ENCODE measurements at places on chromosomes 7 and 10. TPM values are rescaled to one million over a fixed set of nuclear protein-coding genes. Genes with fewer than 3 reads are reported as not detected.

The C10orf53 gene
- total RNA-seq, result not detected

The WNT2 gene
- 9.9 TPM for total RNA-seq

The WEE2 gene
- not detected for total RNA-seq

The RARRES2 gene
- 1.4 TPM for total RNA-seq

The KCNMA1 gene
- 40.1 TPM for total RNA-seq

The ARL5B gene
- total RNA-seq, result 18.0 TPM

The KIAA1217 gene
- 12.5 TPM for total RNA-seq

The SPACDR gene
- total RNA-seq, result 0.27 TPM

The DYNC1I1 gene
- total RNA-seq, result 0.54 TPM

The PRKCQ gene
- total RNA-seq, result 0.08 TPM

The DENND10 gene
- total RNA-seq, result 91.3 TPM

The NPY4R2 gene
- not detected for total RNA-seq

The TYW1 gene
- total RNA-seq, result 15.0 TPM

The ANKRD61 gene
- total RNA-seq, result not detected

The INMT gene
- 219 TPM for total RNA-seq

The ASB10 gene
- total RNA-seq, result not detected

The ADIRF gene
- total RNA-seq, result 48.4 TPM

The LEP gene
- total RNA-seq, result under 0.01 TPM

The TRIM50 gene
- not detected for total RNA-seq

The GPER1 gene
- total RNA-seq, result 6.4 TPM

The IGF2BP3 gene
- 2.9 TPM for total RNA-seq

The ARHGAP12 gene
- 44.2 TPM for total RNA-seq

The GET4 gene
- 14.2 TPM for total RNA-seq

The KIAA1549 gene
- total RNA-seq, result 3.7 TPM

The RBM48 gene
- 12.3 TPM for total RNA-seq

The WDR86 gene
- total RNA-seq, result 17.7 TPM

The ZNF736 gene
- total RNA-seq, result 12.0 TPM

The NPY gene
- total RNA-seq, result not detected

The CRPPA gene
- total RNA-seq, result 3.2 TPM

The TCF7L2 gene
- 8.8 TPM for total RNA-seq

The CAV1 gene
- 598 TPM for total RNA-seq

The CLEC5A gene
- total RNA-seq, result not detected

The TMEM140 gene
- 12.1 TPM for total RNA-seq

The ZP3 gene
- 0.63 TPM for total RNA-seq

The OPALIN gene
- total RNA-seq, result not detected

The OR6B1 gene
- total RNA-seq, result not detected

The CTAGE8 gene
- total RNA-seq, result not detected

The ZNF248 gene
- total RNA-seq, result 8.6 TPM

The LIPM gene
- 0.82 TPM for total RNA-seq

The PITRM1 gene
- 110 TPM for total RNA-seq

The GLRX3 gene
- 114 TPM for total RNA-seq

The INSIG1 gene
- total RNA-seq, result 313 TPM

The NCF1 gene
- total RNA-seq, result not detected

The CALY gene
- not detected for total RNA-seq

The DNAJB9 gene
- 19.1 TPM for total RNA-seq

The TAS2R5 gene
- 1.4 TPM for total RNA-seq

The PRSS2 gene
- total RNA-seq, result not detected

The POLR2J2 gene
- total RNA-seq, result 11.4 TPM

The CUBN gene
- 3.4 TPM for total RNA-seq

The HOGA1 gene
- total RNA-seq, result 0.08 TPM

The KCND2 gene
- 11.3 TPM for total RNA-seq
